ENCODE measurements at places on chromosomes 6 and 20.

DNA sequence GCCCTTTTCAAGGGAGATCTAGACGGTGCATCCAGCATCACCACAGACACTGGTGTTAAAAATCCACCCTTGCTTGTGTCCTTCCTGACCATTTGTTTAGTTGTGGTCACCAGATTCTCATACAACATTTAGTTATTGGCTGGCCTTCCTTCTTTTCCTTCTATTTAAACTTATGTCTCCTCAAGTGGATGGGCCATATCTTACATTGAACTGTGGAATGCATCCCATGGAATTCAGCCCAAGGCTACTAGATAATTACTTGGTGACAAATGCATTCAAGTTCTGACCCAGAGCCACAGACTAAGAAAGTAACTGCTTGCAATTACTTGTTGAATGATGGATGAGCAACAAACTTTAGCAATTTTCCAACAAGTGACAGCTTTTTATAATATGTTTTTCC lies 198.9 kb upstream of the SSTR4 start:
- DNase-seq, result no peak

DNA sequence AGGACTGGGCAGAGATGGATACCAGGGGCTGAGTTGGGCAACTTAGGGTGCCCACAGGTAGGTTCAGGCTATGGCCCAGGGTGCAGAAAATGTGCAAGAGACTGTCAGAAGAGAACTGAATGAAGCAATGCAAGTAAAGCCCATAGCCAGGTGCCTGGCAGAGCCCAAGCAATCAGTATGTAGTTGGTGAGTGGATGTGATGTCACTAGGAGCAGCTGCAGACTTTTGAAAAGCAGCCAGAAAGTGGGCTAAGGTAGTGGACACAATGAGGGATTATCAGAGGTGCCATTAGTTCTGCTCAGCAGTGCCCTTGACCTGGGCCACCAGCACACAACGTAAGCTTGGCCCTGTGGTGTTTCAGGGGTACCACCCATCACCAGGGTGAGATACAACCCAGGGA lies 135.3 kb downstream of the SOBP start:
- no peak for DNase-seq

DNA sequence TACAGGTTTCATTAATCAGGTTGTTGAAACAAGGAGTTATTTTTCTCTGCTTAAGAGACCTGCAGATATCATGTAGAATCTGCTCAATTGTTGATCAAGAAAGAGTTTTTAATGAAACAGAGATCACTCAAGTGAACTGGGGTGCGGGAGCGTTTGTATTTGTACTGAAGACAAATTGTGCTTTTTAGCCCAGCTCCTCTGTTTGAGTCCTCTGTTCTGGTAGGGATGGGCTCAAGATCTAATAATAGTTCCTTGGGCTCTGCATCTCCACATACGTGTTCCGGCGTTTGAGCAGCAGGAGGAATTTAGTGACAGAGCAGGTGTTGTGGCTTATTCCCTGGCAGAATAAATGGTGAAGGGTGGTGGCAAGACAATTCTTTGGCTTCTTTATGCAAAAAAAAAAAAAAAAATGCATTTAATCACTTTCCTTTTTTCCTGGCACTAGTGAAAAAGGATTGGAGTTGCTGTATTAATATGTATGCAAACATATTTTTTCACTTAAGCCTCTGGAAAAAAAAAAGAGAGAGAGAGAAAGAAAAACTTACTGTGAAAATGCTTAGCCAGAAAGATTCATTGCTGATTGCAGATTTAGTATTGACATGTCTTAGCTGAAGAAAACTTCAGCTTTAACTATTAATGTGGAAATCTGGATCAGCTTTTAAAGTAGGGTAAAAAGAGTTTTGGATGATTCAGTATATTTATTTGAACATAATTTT lies 4.0 kb downstream of the CITED2 start:
- peak; percentile 85 for DNase-seq

GRCh38 chr6:4693173-4693970 lies 82.8 kb upstream of the CDYL start:
- no peak for DNase-seq

- DNase-seq, result no peak
These were observed 104.4 kb upstream of the CD93 start for GRCh38 chr20:23190557-23190956.

DNA sequence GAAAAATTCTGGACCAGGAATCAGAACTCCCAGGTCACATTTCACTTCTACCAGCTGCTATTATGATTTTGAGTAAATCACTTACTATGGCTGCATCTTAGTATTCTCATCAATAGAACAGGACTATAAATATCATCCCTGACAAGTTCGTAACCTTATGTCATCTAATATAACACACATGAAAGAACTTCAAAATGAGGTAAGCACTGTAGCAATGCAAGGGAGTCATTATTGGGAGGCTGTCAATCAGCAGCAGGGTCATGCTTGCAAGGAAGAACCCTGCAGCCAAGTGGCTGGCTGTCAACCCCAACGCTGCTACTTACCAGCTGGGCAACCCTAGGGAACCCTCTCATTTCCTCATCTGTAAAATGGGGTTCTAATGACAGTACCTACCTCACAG lies 123.3 kb upstream of the B3GAT2 start:
- no peak for DNase-seq

DNA sequence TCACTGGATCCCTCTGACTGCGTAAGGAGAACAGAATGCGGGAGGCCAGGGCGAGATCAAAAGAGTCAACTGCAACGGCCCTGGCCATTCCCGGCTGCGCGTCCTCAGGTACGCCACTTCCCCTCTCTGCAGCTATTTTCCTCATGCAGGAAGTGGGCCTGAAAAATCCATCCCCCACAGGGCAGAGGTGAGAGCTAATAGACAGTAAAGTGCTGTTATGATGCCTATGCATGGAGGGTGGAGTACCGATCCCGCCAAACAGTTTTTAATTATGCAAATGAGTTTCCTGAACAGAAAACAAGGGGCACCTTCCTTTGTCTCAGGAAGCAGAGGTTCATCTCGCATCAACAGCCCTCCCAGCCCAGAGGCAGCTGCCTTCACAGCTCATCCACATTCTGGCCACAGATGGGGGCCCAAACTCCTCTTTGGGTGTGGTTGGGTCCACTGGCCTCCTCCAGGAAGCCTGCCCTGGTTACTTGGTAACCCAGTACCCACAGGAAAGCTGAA lies 9.3 kb downstream of the PREX1 start:
- DNase-seq, result no peak

DNA sequence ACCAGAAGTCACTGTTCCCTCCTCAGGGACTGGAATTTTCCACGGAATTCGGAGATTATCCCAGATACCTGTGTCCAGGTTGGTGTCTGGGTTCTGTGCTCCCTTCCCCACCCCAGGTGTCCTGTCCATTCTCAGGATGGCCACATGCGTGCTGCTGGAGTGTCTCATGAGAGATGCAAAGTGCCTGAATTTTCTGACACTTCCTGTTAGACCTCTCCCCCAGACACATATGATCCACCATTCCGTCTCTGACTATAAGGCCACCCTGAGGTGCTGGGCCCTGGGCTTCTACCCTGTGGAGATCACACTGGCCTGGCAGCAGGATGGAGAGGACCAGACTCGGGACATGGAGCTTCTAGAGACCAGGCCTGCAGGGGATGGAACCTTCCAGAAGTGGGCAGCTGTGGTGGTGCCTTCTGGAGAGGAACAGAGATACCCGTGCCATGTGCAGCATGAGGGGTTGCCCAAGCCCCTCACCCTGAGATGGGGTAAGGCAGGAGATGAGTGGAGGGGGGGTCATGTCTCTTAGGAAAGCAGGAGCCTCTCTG lies 14.4 kb upstream of the HLA-A start:
- no peak for DNase-seq

- no peak for DNase-seq
These were observed 13.7 kb upstream of the HINT3 start for GRCh38 chr6:125942672-125943527.

DNA sequence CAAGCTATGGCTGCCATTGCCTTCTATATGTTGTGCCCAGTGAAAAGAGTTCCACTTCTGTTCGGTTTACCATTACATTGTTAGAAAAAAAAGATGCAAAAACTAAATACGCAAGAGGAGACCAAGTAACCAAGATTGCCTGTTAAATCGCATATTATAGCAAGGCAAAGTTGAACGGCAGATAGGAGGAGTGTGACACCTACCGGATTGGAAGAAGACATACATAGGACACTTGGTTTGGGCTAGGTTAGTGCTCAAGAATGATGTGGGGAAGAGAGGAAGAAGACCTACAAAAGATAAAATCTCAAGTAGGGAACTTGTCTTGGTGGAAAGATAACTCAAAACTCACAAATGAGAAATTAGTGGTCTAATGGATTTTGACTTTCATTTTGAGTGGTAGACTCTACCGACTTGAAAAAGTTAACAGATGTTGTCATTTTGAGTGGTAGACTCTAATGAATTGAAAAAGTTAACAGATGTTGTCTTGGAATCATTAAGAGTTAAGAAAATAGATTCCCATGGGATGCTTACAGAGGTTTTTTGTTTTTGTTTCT lies 95.5 kb downstream of the F13A1 start:
- no peak for DNase-seq

- no peak for DNase-seq
These were observed 1.7 kb downstream of the SYCP2 start for GRCh38 chr20:59931511-59932312.

GRCh38 chr6:48111143-48111506 lies at the start of gene PTCHD4:
Gene PTCHD4, minus strand, starts transcription at chr6:48111197. Its CDS starts 42,240 bp downstream, at chr6:48068957.
- no peak for DNase-seq

- DNase-seq, result peak; percentile 72
These were observed 403.9 kb upstream of the JARID2 start for GRCh38 chr6:14841901-14842421.

DNA sequence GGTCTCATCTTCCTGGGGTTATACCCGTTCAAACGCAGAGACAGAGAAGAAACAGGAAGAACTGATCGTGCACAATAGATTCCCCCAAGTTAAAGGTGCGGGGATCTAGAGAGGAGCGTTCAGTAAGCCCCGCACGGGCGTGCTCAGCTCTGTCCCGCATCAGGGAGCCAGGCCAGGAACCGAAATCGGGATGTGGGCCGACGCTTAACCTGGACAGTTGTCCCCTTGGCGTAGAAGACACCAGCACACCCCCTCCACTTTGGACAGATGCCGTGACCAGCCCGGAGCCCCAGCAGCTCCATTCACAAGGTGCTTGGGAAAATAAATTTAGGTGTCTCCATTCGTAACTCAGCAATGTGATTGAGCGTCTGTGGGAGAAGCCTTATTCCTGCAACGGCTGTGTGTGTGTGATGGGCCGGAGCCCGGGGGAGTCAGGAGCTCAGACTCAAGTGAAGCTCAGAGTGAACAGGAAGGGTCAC lies 24.0 kb upstream of the GATA5 start:
- DNase-seq, result no peak

DNA sequence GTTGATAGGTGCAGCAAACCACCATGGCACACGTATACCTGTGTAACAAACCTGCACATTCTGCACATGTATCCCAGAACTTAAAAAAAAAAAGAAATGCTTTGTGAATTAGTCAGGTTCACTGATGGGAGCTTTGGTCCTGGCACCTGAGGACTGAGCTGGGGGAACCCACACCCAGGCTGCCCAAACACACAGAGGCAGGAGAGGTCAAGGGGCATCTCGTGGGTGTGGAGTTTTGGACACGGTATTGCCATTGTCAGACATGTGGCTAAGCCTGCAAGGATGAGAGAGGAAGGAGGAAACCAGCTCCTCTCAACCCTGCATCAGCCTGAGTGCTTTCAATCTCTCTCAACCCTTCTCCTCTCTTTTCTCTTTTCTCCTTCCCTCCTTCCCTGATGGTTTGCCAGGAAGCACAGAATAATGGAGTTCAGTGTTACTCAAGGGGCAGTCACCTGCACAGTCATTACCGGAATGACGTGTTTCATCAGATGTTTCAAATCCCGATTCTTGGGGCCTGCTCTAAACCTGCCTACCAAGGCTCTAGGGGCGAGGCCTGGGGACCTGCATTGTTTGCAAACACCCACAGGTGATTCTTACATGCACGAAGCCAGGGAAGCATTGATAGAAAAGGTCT lies 89.9 kb upstream of the NEDD9 start:
- DNase-seq, result no peak

- DNase-seq, result no peak
These were observed 17.8 kb upstream of the TAGAP start for GRCh38 chr6:159062564-159062945.

GRCh38 chr20:32465092-32465900 lies 107.2 kb downstream of the ASXL1 start:
- DNase-seq, result no peak

DNA sequence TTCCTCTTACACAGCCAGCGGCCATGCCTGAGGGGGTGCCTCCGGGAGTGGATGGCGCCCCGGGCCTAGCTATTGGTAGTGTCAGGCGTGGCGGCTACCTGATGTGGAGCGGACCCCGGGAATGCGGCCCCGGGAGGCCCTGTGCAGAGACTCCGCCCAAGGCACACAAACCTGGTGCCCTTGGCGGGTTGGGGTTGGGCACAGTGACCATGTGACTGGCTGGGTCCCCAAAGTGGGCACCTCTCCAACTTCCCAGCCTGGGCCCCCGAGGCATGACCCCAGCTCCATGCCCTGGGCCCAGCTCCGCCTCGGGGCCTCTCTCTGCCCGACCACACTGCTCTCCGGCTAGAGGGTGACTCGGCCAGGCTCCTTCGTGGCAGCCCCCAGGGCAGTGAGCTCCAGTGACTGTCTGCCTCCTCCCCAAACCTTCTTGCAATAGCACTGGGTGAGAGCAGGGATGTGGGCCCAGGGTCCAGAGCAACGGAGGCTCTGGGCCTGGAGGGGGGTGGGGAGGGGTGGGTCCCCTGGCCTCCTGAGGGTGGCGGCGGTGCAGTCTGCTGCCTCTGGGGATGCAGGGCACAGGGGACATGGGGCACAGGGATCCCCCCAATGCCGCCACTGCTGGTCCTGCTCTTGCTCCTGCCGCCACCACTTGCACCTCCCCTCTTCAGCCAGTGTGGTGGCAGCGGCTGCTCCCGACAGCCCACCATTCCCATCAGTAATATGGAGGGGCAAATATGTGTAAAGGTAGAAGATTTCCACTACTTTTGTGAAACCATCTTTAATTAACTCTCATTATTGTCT lies 942.9 kb upstream of the EPHA7 start:
- no peak for DNase-seq

- DNase-seq, result no peak
These were observed 129.8 kb downstream of the TPBG start for GRCh38 chr6:82493467-82493866.

DNA sequence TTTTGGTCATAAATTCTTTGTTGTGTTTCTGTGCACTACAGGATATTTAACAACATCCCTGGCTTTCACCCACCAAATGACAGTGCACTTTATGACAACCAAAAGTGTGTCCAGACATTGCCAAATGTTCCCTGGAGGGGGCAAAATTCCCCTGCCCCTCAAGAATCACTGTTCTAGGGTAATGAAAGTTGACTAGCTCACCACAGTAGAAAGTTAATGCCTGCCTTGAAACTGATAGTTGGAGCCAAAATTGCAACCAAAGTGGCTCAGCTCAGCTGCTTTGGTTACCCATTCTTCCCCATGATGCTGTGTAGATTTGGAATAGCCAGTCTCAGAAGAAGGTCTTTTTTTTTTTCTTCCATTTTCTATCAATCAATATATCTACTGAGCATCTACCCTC lies 150.6 kb downstream of the RALGAPA2 start:
- no peak for DNase-seq

Data from skin of body (tissue), 3 donors.